ENCODE measurements at places on chromosomes 16 and 17.

GRCh38 chr16:83717308-83717707 lies 90.5 kb upstream of the HSBP1 start:
- no peak for DNase-seq

DNA sequence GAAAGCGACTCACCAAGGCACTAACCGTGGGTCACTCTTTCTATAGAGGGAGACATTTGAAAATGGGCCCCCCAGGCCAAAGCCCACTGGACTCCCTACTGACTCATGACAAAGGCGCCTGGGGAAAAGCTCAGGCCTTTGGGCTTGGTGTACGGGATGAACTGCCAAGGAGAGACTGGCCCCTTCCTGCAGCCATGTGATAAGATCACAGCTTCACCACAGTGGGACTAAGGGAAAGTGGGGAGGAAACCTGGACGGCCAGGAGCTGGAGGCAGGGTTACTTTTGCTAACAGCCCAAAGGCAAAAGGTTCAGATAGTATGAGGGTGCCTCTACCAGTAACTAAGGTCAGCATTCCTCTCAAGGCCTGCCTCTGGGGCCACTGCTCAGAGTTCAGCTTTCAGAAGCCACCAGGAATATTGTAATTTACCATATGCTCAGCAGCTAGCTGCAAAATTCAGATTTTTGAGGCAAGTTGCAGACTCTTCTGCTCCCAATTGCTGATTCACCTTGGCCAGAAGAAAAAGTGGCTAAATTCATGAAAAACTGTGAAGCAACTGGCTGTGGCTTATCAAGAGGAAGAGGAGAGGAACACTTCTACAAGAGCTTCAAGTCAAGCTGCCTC lies 37.1 kb upstream of the SLC25A19 start:
- DNase-seq, result no peak

GRCh38 chr16:1620391-1620790 lies 8.2 kb downstream of the CRAMP1 start:
- no peak for DNase-seq

DNA sequence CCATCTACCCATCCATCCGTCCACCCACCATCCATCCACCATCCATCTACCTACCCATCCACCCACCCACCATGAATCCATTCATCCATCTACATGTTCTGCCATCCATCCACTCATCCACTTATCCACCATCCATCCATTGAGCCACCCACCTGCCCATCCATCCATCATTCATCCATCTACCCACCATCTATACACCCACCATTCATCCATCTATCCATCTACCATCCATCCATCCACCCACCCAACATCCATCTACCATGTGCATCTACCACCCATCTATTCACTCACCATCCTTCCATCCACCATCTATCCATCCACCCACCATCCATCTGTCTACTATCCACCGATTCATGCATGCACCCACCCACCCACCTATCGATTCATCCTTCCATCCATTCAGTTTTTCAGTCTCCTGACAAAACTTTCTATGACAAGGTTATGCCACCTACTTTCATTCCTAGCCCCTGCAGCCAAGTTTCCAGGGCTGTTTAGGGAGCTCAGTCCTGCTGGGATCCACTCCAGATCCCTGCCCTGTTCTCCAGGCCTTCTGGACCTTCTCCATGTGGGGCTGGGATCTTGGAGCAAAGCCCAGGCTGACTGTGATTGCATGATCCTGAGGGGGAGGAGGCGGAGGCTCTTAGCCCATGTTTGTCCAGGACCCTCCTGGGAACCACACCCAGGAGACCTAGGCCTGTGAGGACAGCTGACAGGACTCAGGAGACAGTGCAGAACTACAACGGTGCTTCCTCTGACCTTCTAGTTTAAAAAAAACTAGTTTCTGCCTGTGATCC lies 27.4 kb downstream of the BCO1 start:
- peak; percentile 6 for DNase-seq

DNA sequence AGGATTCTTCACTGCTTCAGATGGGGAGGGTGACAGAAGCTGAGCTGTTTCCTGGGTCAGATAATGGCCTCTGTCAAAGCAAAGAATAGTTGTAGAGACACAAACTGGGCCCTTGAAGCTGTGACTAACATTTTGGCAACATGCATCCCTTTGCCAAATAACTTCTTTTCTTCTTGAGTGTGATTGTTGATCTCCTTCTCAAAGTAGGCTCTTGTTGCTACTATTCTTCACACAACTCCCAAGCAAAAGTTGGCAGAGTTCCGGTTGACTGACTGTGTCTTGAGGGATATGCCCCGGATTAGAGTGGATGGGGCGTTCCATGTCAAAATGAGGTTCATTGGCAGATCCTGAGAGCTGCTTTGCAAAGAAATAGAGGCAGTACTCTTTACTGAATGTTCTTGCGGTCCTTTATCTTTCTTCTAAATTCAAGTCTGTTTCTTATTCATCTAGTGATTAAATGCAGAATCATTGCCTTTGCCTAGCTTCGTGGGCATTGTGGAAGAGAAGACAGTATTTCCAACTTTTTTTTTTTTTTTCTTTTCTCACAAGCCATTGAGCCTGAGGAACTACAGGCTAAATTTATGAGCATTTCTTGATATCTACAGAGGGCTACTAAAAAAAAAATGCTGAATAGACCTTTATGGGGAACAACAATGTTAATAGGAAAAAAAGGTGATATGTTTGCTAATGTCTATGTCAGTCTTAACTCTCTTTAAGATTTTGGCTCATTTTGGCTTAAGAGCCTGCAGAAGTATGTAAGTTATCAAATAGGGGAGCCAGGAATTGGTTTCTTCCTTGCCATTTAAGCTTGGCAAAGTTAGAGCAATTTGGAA lies 5.8 kb downstream of the WIPF2 start:
- no peak for DNase-seq

- no peak for DNase-seq
Measured at GRCh38 chr16:78593352-78593751, 493.9 kb downstream of the WWOX start.

DNA sequence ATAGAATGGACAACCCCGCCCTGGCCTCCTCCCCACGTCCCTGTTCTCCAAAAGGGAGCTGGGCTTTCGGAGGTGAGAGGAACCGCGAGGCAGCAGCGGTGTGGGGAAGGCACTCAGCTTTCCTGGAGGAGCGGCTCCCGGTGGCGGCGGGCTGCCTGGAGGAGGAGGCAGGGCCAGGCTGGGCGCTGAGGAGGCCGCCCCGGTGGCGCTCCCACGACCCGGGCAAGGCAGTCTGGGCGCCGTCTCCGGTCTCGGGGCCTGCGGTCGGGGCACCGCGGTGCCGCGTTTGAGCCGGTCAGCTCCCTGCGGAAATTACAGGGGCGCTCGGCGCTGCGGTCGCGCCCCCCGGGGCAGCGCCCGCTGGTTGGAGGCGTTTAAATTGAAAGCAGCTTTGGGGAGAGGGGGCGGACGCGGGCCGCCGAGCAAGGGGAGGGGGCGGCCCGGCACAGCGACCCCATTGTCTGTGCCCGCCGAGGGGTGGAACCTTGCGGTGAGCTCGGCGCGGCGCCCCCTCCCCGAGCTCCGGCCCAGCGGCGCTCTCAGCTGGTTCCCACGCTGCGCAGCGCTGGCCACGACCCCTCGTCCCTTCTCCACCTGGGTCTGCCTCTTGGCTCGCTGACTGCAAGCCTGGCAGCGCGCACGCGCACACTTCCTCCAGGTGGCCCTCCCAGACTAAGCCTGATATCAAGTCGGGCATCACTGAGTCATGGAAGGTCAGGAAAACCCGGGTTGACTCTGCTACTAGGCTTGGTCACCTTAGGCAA lies 58.7 kb upstream of the DLX4 start:
- DNase-seq, result no peak

GRCh38 chr16:71724320-71724751 lies at the start of gene PHLPP2:
TSS of gene PHLPP2 (minus strand) at chr16:71724701. CDS start at chr16:71714795, 9,906 bp downstream.
- no peak for DNase-seq

- DNase-seq, result no peak
Measured at GRCh38 chr17:61245706-61246135, 153.9 kb upstream of the TBX2 start.

GRCh38 chr17:34414339-34414738 lies 51.3 kb upstream of the CCL1 start:
- no peak for DNase-seq

DNA sequence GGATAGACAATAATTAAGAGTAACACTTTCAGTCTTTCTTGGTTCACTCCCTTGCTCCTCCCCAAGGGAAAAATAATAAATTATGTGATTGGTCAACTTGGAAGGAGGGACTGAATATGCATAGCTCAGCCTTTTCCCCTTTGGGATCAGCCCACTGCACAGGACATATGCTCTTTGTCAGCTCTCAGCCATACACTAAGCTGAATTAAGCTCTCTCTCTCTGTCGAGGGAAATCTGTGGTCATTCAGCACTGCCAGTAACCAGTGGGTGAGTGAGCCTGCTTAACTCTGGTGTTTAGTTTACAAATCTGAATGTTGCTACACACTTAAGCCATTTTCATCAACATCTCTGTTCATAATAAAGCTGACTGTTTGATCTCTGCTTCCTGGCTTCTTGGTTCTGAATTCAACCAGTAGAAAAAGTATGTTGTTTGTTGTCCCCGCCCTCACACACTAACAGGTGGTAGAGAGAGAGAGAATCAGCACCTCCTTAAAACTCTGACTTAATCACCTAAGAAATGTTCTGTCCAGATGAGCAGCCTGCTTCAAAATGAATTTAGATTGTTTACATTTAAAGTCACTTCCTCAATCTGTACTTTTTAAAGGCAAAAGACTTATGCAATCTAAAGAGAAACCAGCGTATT lies 102.3 kb upstream of the C17orf78 start:
- no peak for DNase-seq

GRCh38 chr17:28918295-28918694 lies 15.4 kb upstream of the DHRS13 start:
- DNase-seq, result no peak

DNA sequence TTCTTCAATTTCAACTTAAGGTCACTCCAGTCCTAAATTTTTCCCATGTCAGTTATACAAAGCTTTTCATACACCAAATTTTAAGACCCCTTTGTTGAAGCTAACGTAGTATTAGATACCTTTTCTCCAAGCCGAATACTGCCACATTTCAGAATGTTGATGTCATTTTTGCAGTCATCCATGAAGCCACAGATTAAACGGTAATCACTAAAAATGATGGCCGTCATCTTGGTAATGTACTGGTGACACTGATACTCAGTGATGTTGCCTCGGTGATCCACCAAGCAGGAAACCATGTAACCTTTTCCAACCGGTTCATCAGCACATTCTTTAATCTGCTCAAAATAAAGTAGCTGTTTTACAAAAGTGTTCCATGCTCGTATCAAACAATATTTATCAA lies 82.1 kb upstream of the CLEC18B start:
- DNase-seq, result no peak

DNA sequence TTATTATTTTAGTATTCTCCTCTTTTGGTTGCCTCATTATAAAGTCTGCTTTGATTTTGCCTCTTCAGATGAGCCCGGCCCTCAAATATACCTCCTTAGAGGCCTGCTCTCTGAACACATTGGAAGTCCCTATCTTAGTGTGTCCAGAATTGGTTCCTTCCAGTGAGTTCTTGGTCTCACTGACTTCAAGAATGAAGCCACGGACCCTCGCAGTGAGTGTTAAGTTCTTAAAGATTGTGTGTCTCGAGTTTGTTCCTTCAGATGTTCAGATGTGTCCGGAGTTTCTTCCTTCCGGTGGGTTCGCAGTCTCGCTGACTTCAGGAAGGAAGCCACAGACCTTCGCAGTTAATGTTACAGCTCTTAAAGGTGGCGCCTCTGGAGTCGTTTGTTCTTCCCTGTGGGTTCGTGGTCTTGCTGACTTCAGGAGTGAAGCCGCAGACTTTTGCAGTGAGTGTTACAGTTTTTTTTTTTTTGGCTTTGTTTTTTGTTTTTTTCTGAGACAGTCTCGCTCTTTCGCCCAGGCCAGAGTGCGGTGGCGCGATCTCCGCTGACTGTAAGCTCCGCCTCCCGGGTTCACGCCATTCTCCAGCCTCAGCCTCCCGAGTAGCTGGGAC lies 45.8 kb upstream of the NOS2 start:
- no peak for DNase-seq

- DNase-seq, result no peak
Measured at GRCh38 chr17:69286257-69286656, 40.7 kb downstream of the ABCA5 start.

GRCh38 chr16:85428899-85429775 lies 184.0 kb upstream of the GSE1 start:
- DNase-seq, result no peak

GRCh38 chr17:2232244-2232638 lies 71.3 kb downstream of the SMG6 start:
- no peak for DNase-seq

DNA sequence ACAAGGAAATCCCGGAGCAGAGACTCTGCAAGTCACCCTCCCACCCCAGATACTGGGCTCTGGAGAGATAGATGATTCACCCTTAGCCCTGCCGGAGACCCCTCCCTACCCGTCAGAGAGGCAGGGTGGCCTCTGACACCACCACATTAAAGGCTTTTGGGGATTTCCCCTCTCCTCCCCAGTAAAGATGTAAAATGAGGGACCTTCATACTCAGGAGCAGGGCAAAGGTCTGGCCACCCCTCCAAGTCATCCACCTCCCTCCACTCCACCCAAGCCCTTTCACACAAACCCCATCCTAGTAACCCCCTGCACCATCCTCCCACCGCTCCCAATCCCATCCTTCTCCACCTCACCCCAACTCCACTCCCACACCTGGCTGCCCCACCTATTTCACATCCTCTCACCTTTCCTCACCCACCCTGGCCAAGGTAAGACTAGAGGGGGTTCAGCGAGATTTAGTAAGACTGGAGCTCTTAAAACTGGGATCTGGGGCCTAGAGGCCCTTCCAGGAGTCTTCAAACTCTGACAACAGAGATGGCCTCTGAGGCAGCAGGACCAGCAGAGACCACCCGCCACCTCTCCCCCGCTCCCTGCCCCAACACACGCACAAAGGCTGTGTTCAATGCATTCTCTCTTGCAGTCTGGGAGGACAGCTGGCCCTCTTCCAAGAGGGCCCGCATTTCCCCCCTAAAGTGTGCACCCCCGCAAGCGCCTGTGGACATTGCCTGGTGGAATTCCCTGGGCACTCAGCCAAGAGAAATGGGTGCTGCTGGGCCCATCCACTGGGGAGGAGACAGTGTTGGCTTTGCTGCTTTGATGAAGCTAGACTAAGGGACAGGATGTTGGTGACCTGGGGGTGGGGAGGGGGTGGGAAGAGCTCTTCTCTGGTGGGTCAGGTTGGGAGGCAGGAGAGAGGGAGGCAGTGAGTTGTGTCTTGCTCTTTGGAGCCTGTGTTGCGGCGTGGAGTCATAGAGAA lies 1.1 kb downstream of the ABAT start:
- no peak for DNase-seq

DNA sequence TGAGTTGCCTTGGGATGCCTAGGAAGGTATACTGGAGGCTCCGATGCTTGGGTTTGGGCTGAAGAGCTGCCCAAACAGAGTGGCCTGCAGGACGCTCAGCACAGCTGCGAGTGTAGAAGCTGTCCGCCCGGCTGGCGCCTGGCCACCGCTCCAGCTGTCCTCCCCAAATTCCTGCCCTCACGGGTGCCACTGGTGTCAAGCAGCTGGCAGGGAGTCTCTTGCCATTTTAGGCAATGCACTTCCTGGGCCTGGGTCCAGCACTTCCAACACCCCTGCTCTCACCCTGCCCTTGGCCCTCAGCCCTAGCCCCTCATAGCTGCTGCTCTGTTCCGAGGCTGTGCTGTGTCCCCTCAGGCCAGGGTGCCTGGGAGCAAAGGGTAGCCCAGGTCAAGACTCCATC lies 5.2 kb upstream of the PKMYT1 start:
- no peak for DNase-seq

GRCh38 chr17:15510361-15510760 lies 42.9 kb upstream of the CDRT4 start:
- DNase-seq, result no peak
